ENCODE measurements at places on chromosomes 3 and 15.

GRCh38 chr15:78272776-78273175 lies 8.4 kb downstream of the DNAJA4 start:
- no peak for DNase-seq

GRCh38 chr3:46470831-46471230 lies 6.1 kb upstream of the LTF start:
- DNase-seq = no peak

DNA sequence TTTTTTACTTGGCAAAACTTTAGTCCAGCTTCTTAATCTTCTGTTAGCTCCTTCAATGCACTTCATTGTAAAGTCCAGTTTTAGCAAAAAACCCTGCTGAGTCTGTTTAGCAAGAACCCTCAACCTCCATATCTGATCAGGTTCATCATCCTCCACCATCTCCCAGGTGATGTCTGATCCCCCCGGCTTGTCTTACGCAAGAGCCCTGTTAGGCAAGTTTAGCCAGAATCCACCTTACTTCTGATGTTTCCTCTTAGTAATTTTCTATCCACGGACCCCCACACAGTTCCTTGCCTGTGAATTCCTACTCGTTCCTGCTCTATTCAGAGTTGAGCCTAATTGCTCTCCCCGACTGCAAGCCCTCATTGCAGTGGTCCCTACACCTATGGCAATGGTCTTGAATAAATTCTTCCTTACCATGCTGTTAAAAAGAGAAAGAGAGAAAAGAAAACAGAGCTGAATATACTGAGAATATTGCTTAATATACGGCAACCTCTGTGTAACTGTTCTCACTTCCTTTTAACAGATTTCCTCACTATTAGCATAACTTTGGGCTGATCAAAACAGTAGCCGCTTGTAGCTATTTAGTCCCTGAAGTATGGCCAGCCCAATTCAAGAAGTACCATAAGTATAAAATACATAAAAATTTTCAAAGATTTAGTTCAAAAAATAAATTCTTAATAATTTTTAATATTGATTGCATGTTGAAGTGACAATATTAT lies 78.7 kb upstream of the MME start:
- DNase-seq = no peak

DNA sequence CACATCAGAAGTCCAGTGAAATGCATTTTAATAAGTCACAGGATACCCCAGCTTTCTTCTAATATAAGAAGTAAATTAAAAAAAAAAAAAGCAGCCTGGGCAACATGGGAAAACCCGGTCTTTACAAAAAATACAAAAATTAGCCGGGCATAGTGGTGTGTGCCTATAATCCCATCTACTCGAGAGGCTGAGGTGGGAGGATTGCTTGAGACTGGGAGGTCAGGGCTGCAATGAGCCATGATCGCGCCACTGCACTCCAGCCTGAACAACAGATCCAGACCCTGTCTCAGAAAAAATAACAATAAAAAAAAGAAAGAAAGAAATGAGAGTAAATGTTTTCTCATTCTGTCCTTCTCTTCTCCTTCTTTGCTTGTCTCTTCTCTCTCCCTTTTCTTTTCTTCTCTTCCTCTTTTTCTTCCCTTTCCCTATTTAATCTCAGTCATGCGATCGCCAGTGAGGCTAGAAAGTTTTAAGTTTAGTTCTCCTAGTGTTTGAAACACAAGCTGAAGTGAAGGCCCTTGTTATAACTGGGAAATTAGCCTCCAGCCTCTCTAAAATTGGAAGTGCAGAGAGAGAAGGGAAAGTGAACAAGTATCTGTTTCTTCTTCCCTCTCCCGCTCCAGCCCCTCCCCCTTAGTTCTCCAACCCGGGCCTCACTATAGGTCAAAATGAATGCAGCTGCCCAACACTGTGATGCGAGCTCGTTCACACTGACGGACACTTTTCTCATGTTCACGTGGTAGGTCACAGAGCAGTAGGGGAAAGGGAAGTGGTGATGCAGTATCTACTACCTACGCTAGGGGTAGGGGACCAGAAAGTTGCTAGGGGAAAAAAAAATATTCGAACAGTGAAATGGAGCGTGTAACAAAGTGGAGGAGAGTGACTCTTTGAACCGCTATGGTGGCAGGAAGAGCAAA lies 23.5 kb upstream of the TSC22D2 start:
- no peak for DNase-seq

DNA sequence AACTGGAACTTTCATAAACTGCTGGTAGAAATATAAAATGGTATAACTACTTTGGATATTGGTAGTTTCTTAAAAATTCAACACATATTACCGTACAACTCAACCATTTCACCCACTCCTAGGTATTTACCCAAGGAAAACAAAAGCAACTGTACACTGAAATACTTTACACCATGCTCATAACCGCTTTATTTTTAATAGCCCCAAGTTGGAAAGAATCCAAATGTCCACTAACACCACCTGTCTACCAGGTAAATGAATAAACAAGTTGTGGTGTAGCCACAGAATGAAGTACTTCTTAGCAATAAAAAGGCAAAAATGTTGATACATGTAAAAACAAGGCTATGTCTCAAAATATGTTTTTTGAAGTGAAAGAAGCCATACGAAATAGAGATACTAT lies 215.9 kb upstream of the PEX5L start:
- peak; percentile 71 for DNase-seq

DNA sequence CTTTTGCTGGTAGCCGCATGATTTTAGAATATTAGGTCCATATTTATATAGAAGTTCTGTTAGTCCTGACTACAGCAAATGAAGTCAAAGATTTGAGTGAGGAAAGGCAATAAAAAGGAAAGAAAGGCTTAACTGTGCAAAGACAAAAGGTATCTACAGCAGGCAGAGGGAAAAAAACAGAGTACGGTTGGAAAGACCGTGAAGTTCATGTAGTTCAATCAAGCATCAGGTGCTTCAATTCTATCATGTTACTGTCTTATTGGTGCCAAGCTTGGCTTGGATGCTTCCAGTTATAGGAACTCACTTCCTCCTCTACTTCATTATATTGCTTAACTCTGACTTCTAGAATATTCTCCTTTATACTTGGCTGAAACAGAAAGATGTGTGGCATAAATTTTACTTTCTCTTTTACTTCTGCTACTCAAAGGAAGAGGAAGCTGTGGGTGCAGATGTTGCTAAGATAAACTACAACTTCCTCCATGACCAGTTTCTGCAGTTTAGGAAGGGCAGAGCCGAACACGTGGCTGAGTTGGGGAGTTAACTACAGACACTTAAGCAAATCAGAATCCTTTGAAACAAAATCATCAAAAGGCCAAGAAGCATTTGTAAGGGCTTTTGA lies 72.6 kb upstream of the ZBED2 start:
- no peak for DNase-seq

GRCh38 chr3:142853270-142854168 lies 35.4 kb downstream of the PCOLCE2 start:
- no peak for DNase-seq

DNA sequence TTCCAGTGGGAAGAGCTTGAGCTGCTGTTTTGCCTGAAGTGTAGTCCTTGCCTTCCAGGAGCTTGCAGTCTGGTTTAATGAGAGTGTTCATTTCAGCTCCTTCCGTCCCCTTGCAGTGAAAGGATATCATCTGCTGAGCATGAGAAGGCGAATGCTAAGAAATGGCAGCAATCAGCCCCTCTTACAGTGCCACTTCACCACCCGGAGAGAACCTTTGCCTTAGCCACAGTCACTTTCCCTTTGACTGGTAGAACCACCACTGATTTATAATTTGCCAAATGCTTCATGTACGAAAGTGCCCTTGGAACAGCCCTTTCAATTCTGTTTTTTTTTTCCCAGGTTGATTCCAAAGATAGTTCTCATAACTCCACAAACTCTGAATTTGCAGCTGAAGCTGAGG lies 11.5 kb downstream of the TATDN2 start:
- DNase-seq = no peak

GRCh38 chr3:28316226-28316625 lies 32.3 kb upstream of the ZCWPW2 start:
- no peak for DNase-seq

- DNase-seq = no peak
Measured at GRCh38 chr3:108124337-108125152, 33.7 kb upstream of the CD47 start.

DNA sequence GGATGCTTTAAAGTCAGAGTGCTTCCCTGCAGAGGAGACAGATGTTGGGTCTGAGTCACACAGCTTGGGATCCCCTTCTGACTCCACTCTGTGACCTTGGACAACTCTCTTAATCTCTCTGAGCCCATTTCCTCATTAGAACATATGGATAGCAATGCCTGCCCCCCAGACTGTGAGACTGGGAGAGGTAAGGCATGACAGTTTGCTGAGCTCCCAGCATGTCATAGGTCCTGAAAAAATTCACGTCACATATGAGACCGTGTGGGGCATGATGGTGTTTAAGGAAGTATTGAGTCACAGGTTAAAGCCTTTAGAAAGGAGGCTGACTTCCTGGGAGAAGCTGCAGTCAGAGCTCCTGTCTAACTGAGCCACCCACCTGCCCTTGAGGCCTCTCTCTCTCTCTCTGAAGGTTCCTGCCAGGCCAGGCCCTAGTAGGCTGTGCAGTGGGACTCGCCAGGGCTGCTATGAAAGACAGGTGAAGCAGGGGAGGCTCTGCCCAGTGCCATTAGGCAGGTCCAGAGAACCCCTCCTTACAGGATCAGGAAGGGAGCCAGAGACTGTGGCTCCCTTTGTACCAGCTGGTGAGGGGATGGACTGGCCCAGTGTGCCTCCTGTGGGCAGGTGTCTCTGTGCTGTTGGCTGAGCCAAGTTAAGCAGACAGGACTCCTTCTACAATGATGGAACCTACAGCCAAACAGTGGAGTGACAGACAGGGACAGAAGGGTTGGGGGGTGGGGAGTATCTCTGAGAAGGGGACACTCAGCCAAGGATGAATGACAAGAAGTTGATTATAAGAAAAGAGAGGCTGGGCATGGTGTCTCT lies 19.5 kb upstream of the DOCK3 start:
- DNase-seq = no peak

DNA sequence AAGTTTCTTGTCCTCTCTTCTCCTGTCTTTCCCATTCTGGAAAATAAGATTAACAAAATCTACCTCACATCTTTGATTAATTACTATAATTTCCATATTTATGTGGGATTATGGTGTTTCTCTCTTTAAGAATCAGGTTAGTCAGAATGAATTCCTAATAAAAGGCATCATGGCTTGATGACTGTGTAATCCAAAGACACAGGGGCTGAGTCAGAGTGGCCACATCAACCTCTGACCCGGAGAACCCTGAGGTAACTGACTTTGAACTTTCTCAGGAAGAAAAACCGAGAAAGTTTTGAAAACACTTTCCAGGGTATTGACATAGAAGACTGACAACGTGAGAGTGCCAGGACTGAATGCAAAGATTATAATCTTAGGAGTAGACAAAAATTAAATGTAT lies 170.3 kb upstream of the MCTP2 start:
- DNase-seq = no peak

DNA sequence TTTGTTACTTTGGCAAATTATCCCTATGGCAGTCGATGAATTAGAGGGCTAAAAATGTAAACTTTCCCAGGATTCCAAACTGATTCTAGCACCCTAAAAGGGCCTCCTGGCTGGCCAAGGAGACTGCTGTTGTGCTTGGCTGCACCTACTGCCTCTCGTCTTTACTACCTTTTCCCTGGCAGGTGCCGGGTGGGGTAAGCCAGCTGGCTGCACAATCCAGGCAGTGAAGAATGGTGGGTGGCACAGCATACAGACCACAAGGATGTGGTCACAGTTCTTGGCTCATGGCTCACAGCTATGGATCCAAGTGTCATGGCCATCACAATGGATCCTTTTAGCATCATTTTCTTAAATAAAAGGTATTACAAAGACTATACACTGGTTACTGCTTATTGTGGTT lies 20.7 kb upstream of the SLC25A26 start:
- no peak for DNase-seq

DNA sequence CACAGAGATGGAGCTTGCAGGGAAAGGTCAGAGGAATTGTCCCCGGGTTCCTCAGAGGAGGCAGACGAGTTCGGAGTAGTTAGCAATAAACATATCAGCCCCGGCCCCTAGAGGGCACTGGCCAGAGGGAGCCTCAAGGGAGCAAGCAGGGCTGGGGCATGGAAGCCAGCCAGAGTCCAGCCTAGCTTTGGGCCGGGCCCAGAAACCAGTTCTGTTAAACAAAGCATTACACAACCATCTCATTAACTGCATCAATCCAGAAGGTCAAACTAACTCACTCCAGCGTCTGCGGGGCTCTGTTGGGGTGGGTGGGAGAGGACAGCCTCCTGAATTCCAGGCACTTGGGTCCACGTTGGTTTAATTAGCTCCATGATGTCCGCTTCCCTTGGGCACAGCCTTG lies 41.0 kb upstream of the IREB2 start:
- DNase-seq = no peak

DNA sequence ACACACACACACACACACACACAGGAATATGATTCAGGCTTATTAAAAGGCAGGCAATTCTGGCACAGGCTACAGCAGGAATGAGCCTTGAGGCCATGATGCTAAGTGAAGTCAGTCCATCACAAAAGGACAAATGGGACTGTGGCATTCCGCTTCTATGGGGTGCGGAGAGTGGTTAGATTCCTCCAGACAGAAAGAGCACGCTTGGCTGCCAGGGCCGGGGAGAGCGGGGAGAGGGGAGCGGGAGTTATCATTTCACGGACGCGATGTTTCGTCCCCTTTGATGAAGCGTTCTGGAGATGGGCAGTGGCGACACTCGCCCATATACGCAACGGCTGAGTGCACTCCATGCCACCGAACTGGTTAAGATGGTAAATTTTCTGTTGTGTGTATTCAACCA lies 58.5 kb upstream of the FAM174B start:
- peak; percentile 64 for DNase-seq

- no peak for DNase-seq
Measured at GRCh38 chr3:130609166-130609979, 92.4 kb downstream of the COL6A6 start.

DNA sequence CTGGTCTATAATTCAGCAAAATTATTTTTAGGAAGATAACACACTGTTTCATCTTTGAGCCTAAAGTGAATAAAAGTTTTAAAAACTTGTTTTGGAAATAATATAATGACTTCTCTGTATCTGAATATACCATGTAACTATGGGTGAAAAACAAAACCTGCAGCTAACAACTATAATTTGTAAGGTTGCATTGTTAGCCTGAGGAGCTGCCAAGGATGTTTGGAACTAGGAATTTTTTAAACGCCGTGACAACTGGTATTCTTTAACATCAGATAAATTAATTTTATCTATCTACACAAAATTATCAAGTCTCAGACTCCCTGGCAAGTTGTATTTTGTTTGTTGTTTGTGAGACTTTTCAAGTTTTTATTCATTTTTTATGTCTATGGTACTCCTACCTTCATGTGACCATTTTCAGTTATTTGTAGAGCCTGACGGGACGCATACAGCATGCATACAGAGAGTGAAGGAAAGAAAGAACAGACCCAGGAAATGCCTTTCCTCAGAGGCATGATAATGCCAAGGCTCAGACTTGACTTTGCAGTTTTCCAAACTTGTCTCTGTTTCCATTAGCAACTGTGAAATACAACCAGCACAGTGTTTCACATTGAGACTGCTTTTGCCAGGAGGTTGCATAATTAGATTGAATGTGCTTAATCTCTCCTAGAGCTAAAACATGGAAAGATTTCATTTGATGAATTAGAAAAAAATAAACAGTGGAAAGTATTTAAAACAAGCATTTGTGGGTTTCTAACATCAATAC lies 60.8 kb upstream of the ARHGEF26 start:
- DNase-seq = no peak

GRCh38 chr3:72482589-72483321 lies 365.5 kb downstream of the SHQ1 start:
- DNase-seq = peak; percentile 25

GRCh38 chr3:191696348-191696747 lies 235.4 kb downstream of the PYDC2 start:
- DNase-seq = no peak

- no peak for DNase-seq
Measured at GRCh38 chr15:91949361-91949760, 95.9 kb downstream of the SLCO3A1 start.

GRCh38 chr15:40338041-40338657 lies 2.6 kb downstream of the CCDC9B start:
- peak; percentile 68 for DNase-seq
